ENCODE measurements at places on chromosomes 1 and 21. TPM values are rescaled to one million over a fixed set of nuclear protein-coding genes. Genes with fewer than 3 reads are reported as not detected.
A peak's percentile ranks its signal among the peaks of the same experiment; 100 is the strongest.

DNA sequence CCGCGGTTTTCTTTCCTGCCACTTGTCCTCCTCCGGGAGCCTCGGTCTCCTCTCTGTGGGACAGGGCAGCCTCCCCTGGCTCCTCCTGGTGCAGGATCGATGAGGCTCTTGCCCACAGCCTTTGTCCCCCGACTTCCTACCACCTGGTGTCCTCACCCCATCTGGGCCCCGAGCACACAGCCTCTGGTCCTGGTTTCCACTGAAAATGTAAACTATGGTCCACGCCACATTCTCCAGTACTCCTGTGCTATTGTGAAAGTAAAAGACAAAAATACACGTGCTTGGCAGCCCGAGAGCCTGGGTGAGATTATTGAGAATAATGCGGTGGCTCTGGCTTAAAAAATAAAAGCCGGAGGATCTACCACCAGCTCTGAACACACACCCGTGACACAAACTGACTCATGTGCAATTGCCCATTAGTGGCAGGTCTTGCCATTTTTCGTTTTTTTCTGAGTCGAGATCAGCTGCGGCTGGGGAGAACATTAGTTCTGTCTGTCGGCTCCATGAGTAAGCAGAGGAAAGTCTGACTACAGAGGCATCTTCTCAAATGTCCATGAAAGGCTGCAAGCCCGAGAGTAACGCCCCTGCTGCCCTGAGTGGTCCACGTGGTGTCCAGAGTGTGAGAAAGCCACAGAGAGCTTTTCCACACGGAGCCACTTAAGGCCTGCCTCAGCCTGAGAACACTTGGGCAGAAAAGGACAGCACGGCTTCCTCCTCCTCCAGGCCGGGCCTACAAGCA, 5.7 kb upstream of the COL6A2 start:
- peaks cover 11% of the 10 kb centered on the region for H3K36me3 ChIP-seq
- no peak overlapping the region for H3K27ac ChIP-seq
- peak; percentile 53 for DNase-seq
- H3K27me3 ChIP-seq, result peaks cover 24% of the 10 kb centered on the region

GRCh38 chr1:226125097-226125630, 61.4 kb downstream of the ACBD3 start:
- peak; percentile 84 for DNase-seq
- H3K36me3 ChIP-seq, result no peaks in the 10 kb centered on the region
- H3K4me1 ChIP-seq, result peaks cover 29% of the 10 kb centered on the region
- no peaks in the 10 kb centered on the region for H3K27me3 ChIP-seq
- no peak overlapping the region for H3K4me3 ChIP-seq
- peak overlapping the region; percentile 14 for H3K27ac ChIP-seq

DNA sequence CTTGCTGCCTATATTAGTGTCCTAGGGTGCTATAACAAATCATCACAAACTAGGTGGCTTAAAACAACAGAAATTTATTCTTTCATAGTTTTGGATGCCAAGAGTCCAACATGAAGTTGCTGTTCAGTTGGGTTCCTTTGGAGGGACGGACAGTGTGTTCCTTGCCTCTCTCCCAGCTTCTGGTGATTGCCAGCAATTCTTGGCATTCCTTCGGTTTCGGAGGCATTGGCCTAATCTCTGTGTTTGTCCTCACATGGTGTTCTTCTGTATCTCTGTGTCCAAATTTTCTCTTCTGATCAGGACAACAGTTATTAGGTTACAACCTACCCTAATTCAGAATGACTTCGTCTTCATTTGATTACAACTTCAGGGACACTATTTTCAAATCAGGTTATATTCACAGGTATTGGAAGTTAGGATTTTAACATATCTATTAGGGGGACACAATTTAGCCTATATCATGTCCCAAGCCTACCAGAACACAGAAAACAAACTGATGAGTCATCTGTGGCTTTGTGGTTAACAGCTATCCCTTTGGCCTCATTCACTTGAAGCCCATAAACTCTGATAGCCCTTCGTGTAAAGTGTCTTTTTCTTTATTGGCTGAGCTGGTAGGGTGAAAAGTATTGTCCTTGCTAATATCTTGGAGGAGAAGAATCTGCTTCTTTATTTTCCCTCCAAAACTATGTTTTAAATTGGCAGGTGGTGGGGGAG, 83.2 kb upstream of the PAPPA2 start:
- no peaks in the 10 kb centered on the region for H3K36me3 ChIP-seq
- H3K4me3 ChIP-seq, result no peak overlapping the region
- DNase-seq, result no peak
- no peak overlapping the region for H3K27ac ChIP-seq
- H3K4me1 ChIP-seq, result no peaks in the 10 kb centered on the region

DNA sequence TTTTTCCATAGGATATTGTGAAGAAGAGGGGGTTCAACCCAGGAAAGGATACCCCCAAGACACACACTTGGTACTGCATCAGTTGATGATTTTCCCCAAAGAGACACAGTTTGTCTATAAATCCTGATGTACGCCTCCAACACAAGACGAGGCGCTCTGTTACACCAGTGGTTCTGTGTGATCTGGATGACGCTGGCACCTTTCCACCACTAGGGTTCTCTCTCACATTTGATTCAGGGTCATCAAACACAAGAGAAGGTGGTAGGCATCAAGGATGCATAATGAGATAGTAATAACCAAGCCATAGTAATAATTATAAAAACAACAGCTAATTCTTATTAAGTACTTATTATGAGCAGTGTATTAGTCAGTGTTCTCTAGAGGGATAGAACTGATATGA, 508.8 kb upstream of the ZP4 start:
- H3K27ac ChIP-seq, result no peak overlapping the region
- no peaks in the 10 kb centered on the region for H3K27me3 ChIP-seq
- no peaks in the 10 kb centered on the region for H3K4me1 ChIP-seq
- no peaks in the 10 kb centered on the region for H3K36me3 ChIP-seq

CATSPERE gene
- 0.78 TPM for total RNA-seq

DNA sequence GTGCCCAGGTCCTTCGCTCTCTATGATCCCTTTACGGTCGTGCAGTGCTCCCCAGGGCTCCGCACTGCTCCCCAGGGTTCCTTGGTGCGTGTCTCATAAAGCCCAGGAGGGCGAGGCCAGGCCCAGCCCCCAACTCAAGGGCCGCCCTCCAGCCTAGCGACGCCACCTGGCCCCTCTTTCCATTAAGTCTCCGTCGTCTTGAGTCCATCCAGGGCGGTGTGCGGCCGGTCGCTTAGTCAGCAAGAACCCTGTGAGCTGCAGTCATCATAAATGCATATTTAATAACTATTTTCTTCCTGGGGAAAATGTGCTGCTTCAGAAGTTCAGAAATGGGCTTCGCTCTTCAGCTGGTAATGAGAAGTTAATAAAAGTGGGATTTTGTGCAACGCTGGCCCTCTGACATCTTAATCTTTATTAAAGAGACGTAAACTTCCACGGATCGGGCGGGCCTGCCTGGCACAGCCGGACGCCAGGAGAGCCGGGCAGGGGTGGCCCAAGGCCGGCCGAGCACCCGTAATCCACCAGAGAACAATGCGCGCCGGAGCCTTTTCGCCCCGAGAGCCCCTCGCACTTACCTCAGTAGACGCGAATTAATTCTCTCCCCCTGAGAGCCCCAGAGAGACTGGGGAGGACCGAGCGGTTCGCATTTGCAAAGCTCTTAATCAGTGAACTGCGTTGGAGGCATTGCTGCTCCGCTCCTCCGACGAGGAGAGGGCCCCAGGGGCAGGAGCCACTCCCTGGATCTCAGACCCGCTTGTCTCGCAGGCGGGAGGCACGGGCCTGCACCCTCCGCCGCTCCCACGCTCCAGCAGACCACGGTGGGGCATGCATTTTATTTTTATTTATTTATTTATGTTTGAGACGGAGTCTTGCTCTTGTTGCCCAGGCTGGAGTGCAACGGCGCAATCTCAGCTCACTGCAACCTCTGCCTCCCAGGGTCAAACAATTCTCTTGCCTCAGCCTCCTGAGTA, 188.3 kb upstream of the ARHGEF16 start:
- no peak overlapping the region for H3K4me3 ChIP-seq
- H3K4me1 ChIP-seq, result no peaks in the 10 kb centered on the region
- H3K27ac ChIP-seq, result no peak overlapping the region

ESPN gene
- 0.14 TPM for total RNA-seq

- no peak overlapping the region for H3K27ac ChIP-seq
- H3K27me3 ChIP-seq, result no peaks in the 10 kb centered on the region
- H3K4me3 ChIP-seq, result no peak overlapping the region
These were observed 221.1 kb upstream of the GREM2 start for GRCh38 chr1:240833075-240833474.

GRCh38 chr1:46575300-46575699, 23.9 kb upstream of the KNCN start:
- H3K36me3 ChIP-seq, result peaks cover 6% of the 10 kb centered on the region
- no peak for DNase-seq
- peak overlapping the region; percentile 27 for H3K27ac ChIP-seq
- no peak overlapping the region for H3K4me3 ChIP-seq
- H3K27me3 ChIP-seq, result no peaks in the 10 kb centered on the region

GRCh38 chr1:244353551-244354091, 98.1 kb downstream of the ADSS2 start:
- peak; percentile 63 for DNase-seq
- H3K4me3 ChIP-seq, result peak overlapping the region; percentile 11
- H3K27me3 ChIP-seq, result peaks cover 6% of the 10 kb centered on the region
